ENCODE measurements at places on chromosomes 6 and 20.

DNA sequence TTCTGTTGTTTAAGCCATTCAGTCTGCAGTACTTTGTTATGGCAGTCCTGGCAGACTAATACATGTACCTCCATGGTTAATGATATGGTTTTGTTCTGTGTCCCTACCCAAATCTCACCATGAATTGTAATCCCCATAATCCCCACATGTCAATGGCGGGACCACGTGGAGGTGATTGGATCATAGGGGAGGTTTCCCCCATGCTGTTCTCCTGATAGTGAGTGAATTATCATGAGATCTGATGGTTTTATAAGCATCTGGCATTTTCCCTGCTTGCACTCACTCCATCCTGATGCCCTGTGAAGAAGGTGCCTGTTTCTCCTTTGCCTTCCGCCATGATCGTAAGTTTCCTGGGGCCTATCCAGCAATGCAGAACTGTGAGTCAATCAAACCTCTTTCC is 57.5 kb upstream of the NT5E start:
- no peak for DNase-seq

- DNase-seq: no peak
Measured at GRCh38 chr6:70790483-70791224, 123.0 kb downstream of the SMAP1 start.

DNA sequence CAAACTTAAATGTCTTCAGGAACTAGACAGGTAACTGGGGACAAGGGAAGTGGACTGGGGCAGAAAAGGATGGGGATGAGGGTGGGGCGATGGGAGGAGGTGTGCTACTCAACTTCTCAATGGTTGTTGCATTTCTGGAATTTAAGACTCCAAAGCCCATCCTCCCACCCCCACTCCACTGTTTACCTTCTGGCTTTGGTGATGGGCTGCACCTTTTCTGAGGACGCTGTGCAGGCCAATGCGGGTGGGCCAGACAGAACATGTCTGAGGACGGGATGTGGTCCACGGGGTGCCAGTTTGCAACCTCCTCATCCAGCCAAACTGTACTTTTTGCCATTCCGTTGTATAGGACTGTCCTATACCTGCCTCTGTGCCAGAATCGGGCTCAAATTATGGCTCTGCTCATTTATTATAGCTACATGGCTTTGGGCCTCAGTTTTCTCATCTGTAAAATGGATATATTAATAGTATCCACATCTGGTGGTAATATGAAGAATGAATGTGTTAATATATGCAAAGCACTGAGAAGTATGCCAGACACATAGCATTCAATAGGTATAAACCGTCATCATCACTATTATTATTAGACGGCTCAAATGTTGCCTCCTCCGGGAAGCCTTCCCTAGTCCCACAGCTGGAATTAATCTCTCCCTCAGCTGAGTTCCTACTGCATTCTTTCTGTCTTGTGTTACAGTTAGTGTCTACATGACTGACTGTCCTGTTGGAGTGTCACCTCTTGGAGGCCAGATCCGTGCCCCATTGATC is 31.0 kb upstream of the VEGFA start:
- no peak for DNase-seq

GRCh38 chr6:45558858-45559257 is 181.1 kb upstream of the SUPT3H start:
- no peak for DNase-seq

GRCh38 chr6:42693725-42694323 is 28.6 kb downstream of the PRPH2 start:
- peak; percentile 54 for DNase-seq

DNA sequence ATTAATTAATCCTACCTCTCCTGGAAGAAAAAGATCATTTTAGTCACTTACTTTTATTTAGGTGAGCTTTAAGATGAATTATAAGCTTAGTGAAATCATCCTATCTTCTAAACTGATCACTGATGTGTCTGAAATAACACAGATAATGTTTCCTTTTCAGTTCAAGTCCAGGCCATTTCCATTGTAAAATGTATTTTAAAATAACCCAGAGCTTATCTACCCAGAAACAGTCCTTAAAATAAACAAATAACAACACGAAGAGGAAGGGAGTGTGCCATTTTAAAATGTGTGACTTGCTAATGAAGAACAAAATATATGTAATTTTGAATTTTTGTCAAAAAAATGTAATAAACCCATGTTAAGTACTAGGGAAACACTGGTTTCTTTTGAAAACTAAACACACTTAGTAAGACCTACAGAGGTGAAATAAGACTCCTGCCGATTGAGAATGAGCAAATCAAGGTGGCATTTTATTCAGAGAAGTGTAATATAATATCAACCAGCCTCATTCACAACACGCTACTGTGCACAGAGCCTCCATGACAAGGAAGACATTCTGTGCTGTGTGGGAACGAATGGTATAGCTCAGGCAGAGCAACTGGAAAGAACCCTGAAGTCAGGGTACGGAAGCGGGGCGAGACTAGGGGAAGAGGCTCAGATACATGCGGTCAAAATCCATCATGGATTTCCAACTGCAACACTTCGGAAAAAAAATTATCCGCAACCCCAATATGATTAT is 7.7 kb downstream of the LRP11 start:
- no peak for DNase-seq

DNA sequence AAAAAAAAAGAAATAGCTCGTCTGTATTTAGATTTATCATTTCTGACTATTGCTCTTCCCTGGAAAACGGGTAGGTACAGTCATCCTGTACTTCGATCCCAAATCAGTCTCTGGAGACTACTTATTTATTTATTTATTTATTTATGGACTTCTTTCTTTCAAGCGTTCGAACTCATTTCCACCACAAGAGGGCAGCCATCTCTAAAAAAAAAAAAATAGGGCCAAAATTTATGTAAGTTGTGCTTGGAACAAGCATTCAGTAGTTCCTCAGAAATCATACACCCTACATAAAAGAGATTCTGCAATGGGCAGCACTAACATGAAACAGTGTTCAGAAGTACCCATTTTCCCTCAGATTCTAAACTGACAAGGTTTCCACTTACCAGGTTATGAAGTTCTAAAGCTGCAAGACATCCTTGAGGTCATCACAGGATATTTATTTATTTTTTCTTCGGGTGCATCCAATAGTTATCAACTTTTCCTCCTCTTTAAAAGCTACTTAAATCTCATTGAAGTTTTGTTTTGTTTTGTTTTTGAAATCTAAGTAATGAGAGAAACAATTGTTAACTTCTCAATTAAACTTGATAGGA is 1.9 kb upstream of the BMP2 start:
- no peak for DNase-seq

GRCh38 chr20:51431321-51431720 is 111.2 kb downstream of the NFATC2 start:
- no peak for DNase-seq

GRCh38 chr6:142728364-142728763 is 216.6 kb downstream of the HIVEP2 start:
- no peak for DNase-seq

DNA sequence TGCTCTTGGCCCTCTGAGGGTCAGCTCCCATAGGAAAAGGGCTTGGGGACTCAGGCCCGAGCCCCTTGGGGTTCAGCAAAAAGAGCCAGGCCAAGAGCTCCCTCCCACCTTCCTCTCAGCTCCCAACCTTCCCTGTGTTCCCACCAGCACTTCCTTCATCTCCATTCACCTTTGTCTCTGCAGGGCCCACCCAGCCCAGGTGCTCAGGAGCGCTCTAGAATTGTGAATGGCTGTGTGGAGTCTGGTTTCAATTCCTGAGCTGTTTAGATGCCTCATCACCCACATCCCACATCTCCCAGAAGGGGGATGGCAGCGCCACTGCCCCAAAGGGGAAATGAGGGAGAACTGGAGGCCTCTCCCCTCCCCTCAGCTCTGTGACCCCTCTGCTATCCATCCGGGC is 7.7 kb downstream of the GRM4 start:
- no peak for DNase-seq

DNA sequence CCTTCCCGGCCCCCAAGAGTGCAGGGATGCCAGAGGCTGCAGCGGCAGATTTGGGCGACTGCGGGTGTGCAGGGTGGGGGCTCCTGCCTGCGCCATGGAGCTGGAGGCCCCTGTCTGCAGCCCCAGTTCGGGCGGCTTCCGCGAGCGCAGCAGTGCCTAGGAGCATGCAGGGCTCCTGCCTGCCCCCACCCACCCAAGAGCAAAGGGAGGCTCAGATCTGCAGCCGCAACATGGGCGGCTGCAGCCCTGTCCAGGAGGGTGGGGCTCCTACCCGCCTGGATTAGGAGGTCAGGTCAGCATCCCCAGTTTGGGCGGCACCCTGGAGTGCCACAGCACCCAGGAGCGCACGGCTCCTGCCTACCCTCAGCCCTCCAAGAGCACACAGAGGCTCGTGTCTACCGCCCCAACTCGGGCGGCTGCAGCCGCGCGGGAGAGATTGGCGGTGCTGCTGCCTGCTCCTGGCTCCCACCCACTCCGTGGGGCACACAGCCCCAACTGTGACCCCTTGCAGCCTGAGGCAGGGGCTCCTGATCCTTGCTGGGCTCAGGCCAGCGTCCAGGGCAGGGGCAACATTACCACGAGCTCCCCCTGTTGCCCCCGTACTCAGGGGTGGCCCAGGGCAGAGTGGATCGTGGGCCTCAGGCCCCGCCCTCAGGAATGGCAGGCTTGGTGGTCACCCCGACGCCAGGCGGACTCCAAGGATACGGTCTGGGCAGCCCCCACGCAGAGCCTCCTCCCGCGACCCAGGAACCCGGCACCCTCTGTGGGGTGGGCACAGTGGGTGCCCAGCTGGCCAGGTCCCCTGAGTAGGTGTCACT is 55.5 kb upstream of the UNC93A start:
- no peak for DNase-seq

GRCh38 chr20:63381781-63382431 is 20.8 kb upstream of the CHRNA4 start:
- no peak for DNase-seq

- DNase-seq: no peak
Measured at GRCh38 chr20:16541226-16541625, 32.0 kb downstream of the KIF16B start.

All from CD8-positive, alpha-beta memory T cell (primary cell).